Stimulated activated CD4-positive, alpha-beta T cell treated with anti-CD3 and anti-CD28 coated beads, Interleukin-15, amount 100 ng/mL, for 1 hour (primary cell): ENCODE measurements at places on chromosomes 1 and 21.

DNA sequence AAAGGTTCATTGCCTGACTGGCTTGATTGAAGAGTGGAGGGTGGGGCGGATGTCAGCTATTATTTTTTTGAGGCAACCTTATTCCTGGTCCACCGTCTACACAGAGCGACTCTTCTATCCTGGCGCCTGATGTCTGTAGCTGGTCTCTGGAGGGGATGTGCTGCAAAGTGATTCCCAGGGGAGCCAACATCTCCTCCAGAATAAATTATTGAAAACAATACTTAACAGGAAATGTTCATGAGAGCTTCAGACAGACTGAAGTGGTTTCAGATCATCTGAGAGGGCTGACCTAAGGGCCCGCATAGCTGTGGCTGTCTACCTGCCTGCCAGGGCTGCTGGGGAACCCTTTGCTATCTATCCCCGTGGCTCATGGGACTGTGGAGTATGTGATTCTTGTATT, 66.7 kb downstream of the TEX35 start:
- DNase-seq = no peak

GRCh38 chr1:157034137-157034800, 11.3 kb downstream of the ARHGEF11 start:
- DNase-seq = no peak

GRCh38 chr1:246788895-246789338, 64.7 kb downstream of the SCCPDH start:
- no peak for DNase-seq

GRCh38 chr1:172180501-172181285, 239.8 kb upstream of the C1orf105 start:
- DNase-seq = no peak

- DNase-seq = no peak
Measured at GRCh38 chr1:46553506-46553905, 2.1 kb upstream of the KNCN start.
